ENCODE measurements at places on chromosomes 1 and 21.

DNA sequence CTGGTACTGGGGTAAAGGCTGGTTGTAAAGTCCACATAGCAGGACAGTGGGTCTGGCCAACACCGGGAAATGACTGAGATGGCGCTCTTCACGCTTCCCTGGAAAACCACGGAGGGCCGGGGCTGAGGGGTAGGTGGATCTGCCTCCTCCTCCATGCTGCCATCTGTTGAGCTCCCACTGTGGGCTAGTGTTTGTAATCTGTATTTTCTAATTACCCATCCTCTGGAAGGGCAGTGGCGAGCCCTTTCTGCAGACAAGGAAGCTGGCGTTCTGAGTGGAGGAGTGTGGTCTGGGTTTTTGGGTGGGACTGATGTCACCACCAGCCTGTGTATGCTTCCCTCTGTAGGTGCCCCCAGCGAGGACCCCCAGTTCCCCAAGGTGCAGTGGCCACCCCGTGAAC is 34.1 kb upstream of the LHX4 start:
- DNase-seq: no peak

- DNase-seq: no peak
Observed at GRCh38 chr1:158801396-158801795, 20.4 kb upstream of the OR6N2 start.

GRCh38 chr1:240178366-240178765 is 86.7 kb downstream of the FMN2 start:
- no peak for DNase-seq

GRCh38 chr21:43903451-43904091 is 38.5 kb downstream of the AGPAT3 start:
- no peak for DNase-seq

GRCh38 chr1:78322928-78323680 is 167.7 kb upstream of the PTGFR start:
- no peak for DNase-seq

DNA sequence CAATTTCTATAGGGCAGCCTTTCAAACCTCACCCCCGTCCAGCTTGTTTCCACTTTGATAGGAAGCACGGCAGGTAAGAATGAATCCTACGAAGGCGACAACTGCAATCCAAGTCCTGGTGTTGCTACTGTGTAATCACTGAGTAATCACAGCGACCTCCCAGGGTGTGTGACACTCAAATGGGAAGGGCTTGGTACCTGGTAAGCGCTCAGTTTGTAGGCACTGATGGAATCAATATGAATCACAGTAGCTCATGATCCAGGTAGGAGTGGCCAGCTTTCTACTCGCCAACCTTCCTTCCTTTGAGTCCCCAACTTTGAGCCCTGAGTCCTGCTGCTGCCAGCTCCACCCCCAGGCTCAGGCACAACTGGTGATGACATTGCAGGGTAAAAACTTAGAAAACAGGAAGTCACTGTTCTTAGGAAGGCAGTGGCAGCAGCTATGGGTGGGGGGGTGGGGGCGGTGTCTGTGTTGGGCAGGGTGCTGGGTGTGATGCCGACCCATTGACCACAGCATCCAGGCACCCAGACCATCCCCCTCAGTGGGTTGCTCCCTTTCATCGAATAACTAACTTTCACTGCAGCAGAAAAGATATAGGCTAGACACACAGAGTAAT is 70.7 kb downstream of the CD247 start:
- peak; percentile 69 for DNase-seq
